RPMI7951 (cell line): ENCODE measurements at places on chromosomes 3 and 15. TPM values are rescaled to one million over a fixed set of nuclear protein-coding genes. Genes with fewer than 3 reads are reported as not detected.

DNA sequence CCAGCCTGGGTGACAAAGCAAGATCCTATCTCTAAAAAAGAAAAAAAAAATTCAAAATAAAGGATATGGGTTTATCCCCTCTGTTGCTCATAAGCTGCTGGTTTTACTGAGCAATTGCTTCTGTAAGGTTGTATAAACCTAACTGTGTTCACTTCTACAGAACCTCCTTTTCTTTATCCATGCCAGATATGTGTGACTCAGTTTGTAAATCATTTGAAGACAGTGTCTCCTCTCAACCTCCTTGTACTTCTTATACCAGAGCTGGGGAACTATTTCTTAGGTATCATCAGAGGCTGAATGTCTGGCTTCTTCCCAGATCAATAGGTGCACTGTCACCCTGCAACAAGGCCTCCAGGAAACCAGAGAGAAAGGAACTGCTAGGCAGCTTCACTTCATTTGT, 273.8 kb downstream of the CD47 start:
- no peak for DNase-seq

- DNase-seq: no peak
Measured at GRCh38 chr3:192092388-192093005, 631.5 kb downstream of the PYDC2 start.

GRCh38 chr3:101181801-101182200, 138.6 kb downstream of the IMPG2 start:
- DNase-seq: no peak

GRCh38 chr3:51967384-51968169, at the start of gene PCBP4:
Gene PCBP4 (minus strand): TSS chr3:51967454. CDS start chr3:51961240, 6,214 bp downstream.
- peak; percentile 68 for DNase-seq

Gene FOXL2NB
- under 0.01 TPM in 1 of 2 replicates, not detected in the other for total RNA-seq

DNA sequence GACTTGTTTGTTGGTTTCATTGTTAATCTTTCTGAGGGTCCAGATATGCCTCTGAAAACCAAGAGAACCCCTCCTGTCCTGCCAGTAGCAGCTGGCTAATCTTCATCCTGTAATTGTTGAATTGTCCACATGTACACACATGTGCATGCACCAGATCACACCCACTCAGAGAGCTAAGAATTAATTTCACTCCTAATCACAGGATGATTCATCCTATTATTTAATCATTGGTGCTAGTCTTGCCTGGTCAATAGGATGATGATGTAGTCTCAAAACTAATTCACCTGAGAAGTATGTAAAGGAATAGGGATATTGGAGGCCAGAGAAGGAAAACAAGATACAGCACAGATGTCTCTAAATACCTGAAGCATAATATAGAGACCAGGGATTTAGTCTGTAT, 7.8 kb upstream of the AHSG start:
- no peak for DNase-seq

GRCh38 chr3:45275006-45275704, 49.1 kb upstream of the TMEM158 start:
- DNase-seq: no peak

Gene CHRM5
- not detected in 2 replicates for total RNA-seq

DNA sequence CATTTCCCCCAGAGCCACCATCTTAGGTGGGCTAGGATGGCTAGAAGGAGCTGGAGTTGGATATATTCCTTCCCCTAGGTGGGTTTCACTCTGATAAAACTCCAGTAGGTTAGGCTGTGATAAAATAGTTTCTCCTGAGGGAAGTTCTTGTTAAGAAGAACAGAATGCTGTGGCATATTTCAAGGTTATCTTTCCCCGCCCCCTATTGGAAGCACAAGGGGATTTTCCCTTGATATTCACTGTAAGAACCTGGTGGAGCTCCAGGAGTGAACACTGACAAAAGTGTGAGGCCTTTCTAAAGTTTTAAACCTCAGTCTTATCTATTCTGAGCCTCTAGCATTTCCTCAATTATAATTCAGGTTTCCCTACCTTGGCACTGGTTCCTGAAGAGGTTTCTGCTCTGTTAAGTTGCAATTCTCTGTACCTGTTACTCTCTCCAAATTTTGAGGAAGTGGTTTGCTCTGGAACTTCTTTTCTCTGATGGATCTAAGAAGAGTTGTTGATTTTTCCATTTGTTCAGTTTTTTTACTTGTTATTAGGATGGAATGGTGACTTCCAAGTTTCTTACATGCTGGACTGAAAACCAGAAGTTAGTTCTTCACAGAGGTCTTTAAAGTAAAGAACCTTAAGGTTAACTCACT, 113.5 kb downstream of the GMPS start:
- no peak for DNase-seq

Gene ALAS1
- total RNA-seq: 32.0 and 37.6 TPM in 2 replicates

DNA sequence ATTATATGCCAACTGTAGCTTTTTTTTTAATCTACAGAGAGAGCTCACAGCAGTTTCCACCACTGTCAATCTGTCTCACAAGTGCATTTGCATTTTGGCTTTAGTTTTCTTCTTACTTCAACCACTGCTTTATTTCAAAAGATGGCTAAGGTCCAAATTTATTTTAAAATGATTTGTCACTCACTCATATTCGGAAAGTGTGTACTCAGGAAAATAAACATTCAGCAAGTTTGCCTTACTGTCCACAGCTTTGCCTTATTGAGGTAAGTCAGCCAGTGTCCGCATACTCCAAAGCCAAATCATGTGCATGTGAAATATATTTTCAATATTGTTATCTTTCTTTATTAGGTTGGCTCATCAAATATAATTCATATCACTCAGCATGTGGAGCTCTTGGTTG, 240.7 kb upstream of the ARHGEF26 start:
- no peak for DNase-seq

DNA sequence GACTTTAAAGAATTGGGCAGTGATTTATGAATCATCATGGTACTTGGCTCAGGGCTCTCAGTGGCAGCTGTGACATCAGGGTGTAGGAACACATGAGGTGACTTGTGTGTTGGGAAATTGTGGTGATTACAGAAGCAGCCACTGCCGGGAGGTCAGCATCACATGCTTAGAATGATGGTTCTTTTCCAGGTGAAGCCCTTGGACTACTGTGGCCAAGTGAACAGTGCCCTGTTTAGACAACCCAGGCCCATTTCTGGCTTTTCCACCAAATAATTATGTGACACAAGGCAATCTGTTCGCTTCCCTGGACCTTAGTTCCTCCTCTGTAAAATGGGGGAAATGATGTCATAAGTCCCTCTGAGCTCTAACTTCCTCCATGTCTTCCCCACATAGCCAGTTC, 139.7 kb upstream of the ROPN1 start:
- no peak for DNase-seq

DNA sequence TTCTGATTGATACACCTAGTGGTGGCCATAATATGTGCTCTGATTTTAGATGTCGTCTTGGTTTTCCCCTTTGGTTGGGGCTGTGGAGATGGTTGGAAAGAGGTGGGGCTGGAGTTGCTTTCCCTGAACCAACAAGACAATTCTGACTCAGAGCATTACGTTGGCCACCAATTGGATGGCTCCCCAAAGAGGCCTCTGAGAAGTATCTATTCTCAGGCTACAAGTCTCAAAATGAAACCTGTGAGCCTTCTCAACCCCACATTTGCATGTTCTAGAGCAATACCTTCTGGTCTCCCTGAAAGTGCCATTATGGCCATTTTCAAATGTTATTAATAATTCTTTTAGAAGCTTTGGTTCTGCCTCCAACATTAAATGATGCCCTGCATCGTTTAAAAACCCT, 188.4 kb upstream of the WNT5A start:
- DNase-seq: no peak

DNA sequence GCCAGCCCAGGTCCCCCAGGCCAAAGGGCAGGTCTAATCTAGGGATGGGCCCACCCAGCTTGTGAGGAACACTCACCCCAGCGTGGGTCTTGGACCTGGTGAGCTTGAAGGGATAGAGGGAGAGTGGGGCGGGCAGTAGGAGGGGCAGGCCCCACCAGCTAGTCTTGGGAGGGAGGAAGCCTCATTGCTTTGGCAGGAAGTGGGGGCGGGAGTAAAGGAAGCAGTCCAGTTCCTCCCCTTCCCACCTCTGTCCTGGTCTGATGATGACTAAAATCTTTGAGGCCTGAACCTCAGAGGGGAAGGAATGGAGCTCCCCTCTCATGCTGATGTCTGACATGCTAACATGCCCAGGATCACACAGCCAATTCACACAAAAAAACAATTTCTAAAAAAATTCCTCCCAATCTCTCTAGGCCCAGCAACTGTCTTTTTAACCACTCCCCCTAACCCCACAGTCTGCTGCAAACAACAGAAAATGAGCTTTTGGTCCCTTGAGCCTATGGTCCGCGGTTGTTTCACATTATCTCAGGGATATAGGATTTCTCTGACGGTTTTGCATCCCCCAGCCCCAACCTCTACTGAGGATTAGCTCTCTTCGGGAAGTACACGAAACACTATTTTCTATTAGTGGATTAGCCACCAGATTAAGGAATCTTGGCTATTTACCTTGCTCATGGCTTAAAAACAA, 30.7 kb upstream of the DUSP7 start:
- DNase-seq: peak; percentile 47

- DNase-seq: no peak
Measured at GRCh38 chr3:73148682-73149081, 87.2 kb downstream of the EBLN2 start.

DNA sequence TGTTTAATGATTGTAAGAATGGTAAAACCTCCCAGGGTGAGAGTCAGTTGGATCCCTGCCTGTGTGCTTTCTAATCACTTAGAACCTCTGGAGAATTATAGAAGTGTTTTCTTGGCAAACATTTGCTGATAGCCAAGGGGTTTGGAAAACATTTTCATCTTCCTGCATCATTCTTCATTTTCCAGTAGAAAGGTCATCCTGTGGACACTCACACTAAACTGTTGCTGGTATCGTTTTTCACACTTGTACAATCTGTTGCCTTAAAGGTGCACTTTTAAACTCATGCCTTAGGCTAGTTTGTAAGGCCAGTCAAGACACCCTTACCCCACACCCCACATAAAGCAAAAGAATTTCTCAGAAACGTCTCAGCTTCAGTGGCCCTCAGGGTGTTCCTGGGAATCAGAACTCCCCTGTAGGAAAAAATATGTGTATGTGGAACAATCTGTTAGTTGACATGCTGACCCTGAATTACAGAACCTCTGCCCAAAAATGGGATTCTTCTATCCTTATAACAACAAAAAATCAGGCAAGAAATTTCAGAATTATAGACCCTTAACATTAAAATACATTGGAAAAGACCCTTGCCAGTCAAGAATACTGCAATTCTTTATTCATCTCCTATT, 5.8 kb upstream of the PLD1 start:
- peak; percentile 70 for DNase-seq

Gene EFHB
- 1.1 and 1.6 TPM in 2 replicates for total RNA-seq

DNA sequence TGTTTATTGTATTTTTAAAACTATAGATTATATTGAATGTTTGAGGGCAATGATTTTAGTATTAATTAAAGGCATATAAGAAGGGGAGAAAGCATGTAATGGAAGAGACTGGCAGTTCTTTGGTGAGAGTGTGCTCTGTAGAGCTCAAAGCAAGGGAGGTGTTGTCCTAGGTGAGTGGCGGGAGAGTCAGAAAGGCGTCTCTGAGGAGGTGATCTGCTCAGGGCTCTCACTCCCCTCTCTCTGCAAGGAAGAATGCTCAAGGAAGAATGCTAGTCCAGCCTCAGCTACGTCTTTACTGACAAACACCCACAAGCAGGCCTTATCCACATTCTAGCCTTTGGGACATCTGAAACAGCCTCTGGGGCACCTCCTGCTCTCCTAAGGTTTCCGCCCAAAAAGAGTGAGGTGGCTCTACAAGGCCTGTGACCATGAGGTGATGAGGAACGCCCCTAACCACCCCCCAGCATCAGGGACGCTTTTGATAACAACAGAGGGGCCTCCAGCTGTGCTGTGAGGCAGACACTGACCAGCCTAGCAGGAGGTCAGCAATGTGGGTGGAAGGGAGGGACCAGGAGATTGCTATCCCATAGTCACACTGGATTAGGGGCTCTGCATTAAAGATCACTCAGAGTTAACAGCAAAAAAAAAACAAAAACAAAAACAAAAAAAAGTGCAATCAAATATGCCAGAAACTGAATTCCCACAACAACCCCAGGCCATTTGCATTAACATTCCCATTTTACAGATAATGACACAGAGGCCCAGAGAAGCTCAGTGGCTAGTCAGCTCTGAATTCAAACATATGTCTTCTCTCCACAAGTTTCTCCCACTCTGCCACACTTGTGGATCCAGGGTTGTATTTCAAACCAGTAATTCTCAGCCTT, 202.2 kb upstream of the CTNNB1 start:
- DNase-seq: no peak

Gene SOX14
- total RNA-seq: not detected in 2 replicates

Gene ELL3
- total RNA-seq: 1.2 and 4.3 TPM in 2 replicates

- no peak for DNase-seq
Measured at GRCh38 chr3:82424031-82424339, 662.5 kb upstream of the GBE1 start.

DNA sequence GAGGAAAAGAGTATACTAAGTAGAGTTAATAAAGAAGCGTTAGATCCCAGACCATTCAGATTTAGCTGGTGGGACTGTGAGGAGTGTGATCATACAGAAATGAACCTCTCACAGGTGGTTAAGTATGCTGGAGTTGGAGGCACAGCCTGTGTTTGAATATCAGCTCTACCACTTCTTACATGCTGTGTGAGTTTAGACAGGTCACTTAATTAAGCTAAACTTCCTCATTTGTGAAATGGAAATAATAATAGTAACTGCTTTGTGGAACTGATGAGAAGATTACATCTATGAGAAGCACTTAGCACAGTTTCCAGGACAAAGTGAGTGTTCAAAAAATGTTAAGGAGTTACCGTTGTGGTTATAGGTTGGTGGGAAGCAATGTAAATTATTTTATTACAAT, 8.4 kb downstream of the ACP3 start:
- DNase-seq: no peak

- no peak for DNase-seq
Measured at GRCh38 chr3:48595075-48595525, at the start of gene COL7A1. Gene COL7A1 (minus strand): TSS chr3:48595329. CDS start chr3:48595159, 170 bp downstream.

DNA sequence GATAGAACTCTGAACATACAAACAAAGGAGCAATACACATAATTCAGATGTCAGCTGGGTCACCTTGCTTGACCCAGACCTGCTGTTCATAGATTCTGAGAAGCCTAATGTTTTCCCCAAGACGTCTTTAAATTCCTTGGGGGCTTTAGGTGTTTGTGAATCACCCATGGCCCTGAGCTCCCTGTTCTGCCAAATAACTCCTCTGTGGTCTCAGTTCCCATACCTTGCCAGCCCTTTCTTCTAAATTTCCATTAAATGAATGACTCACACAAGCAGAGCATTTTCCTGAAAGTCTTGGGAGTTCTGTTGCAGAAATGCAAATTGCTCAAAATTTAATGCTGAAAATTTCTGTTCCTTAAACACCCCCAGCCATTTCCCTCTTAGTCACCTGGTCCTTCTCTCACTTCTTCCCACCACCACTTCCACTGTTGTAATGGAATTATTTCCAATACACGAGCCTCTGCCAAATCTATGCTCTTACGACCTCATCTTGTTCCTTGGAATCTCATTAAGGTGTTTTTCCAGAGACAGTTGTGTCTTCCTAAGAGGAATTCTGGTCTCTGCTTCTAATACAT, 33.4 kb upstream of the PSMD6 start:
- peak; percentile 76 for DNase-seq

GRCh38 chr15:66483131-66483566, 14.4 kb downstream of the SNAPC5 start:
- peak; percentile 75 for DNase-seq

- peak; percentile 55 for DNase-seq
Measured at GRCh38 chr3:46700772-46701171, 420 bp upstream of the TMIE start.

- no peak for DNase-seq
Measured at GRCh38 chr15:89117790-89118189, 29.5 kb downstream of the ABHD2 start.

Gene CYP8B1
- total RNA-seq: not detected in 2 replicates
